CD4-positive, alpha-beta T cell treated with Interferon gamma for 1 hour (primary cell): ENCODE measurements at places on chromosomes 11 and 22.
A peak's percentile ranks its signal among the peaks of the same experiment; 100 is the strongest.

DNA sequence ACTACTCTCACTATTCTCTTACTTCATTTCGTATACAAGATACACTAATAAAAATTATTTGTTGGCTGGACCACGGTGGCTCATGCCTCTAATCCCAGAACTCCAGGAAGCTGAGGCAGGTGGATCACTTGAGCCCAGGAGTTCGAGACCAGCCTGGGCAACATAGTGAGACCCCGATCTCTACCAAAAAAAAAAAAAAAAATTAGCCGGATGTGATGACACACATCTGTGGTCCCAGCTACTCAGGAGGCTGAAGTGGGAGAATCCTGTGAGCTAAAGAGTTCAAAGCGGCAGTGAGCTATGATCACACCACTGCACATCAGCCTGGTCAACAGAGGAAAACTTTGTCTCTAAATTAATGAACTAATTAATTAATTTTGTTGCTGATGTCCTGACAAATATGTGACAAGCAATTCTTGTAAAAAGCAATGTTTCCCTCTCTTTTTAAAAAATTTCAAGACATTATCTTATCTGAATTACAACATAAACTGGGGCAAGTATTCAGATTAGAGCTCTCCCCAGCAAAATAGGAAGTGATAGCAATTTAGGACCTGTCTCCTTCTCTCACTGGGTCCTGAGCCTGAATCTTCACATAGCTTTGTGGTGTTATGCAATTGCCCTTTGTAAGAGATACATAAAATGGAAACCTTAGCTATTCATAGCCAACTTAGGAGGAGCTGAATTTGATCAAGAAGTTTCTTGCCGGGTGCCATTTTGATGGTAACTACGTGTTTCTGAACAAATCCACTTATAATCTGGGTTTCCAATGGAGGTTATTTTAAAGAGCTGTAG, 17.6 kb upstream of the TMA7B start:
- no peak for DNase-seq

DNA sequence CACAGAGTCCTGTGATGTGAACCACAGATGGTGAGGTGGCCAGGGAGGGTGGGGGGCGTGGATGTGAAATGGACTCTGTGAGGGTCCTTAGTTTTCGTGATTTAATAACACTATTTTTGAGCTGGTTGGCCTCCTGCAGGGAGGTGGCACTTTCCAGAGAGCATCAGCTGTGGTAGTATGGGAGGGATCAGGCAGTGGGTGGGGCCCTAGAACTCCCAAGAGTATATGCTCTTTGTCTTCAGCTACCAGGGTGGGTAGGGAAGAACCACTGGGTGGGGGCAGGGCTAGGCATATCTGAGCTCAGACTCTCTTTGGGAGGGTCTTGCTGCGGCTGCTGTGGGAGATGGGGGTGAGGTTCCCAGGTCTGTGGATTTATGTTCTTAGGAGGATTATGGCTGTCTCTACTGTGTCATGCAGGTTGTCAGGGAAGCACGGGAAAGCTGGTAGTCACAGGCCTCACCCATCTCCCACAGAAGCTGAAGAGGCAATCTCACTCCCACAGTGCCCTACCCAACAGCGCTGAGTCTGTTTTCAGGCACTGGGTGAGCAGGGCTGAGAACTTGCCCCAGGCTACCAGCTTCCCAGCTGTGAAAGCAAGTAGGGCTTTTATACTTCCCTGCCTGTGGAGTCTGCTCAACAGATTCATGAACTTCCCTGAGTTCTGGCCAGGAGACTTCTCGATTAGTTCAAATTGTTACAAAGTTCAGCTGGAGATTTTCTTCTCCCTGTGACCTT, 47.9 kb upstream of the SNX19 start:
- no peak for DNase-seq

GRCh38 chr11:215581-216037, 8.1 kb downstream of the RIC8A start:
- DNase-seq, result no peak

GRCh38 chr11:5737091-5737490, 843 bp downstream of the OR56B1 start:
- DNase-seq, result no peak

GRCh38 chr11:8288824-8289491, 25.3 kb upstream of the LMO1 start:
- no peak for DNase-seq

DNA sequence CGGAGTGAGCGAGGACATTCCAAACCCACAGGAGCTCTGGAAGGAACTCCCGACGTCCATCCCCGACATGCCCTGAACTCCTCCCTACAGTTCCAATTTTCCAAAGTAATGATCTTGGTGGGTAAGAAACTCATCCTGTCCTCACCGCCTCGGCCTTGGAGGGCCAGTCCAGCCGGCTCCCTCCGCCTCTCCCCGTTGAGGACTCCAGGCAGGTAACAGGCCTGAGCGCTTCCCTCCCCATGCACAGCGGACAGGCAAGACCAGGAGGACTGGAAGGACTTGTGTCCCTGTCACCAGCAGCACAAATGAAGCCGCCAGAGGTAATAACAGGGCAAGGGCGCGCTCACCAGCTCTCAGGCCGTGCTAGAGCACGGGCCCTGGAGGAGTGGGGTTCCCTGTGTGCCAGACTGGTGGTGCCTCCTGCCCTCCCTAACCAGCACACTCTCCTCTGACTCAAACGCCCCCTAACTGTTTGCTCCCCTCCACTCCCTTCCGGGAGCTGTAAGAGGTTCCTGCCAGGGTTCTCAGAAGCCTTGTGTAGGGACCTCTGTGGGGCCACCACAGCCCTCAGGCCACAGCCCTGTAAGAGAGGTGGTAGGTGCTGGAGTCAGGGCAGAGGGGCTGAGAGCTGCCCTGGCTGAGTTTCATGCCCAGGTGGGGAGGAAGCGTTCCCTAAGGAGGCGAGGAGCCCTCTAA, 17.1 kb downstream of the OVOL1 start:
- no peak for DNase-seq

GRCh38 chr11:73167363-73167954, 25.3 kb upstream of the FCHSD2 start:
- no peak for DNase-seq

DNA sequence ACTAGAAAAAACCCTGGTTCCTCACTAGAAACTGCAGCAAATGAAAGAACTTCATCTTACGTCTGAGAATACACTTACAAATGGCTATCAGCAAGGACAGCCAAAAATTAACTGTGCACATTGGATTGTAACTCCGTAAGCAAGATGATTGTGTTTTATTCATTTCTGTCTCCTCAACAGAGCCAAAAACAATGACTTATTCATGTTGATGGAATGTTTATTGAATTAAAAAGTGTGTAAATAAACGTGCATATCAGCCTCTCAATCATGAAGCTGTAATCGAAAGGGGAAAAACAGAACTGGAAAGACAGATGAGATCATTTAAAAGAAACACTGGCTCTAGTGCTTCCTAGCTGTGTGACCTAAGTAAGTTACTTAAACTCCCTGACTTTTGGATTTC, 307.5 kb upstream of the ZC3H12C start:
- DNase-seq, result no peak

GRCh38 chr11:115083144-115083806, 404.9 kb downstream of the NXPE2 start:
- no peak for DNase-seq

GRCh38 chr11:68142028-68142412, 20.8 kb upstream of the CHKA start:
- peak; percentile 13 for DNase-seq

GRCh38 chr11:121448431-121448941, 3.6 kb upstream of the SORL1 start:
- no peak for DNase-seq

GRCh38 chr11:69834811-69835800, 15.9 kb upstream of the FGF3 start:
- DNase-seq, result no peak

DNA sequence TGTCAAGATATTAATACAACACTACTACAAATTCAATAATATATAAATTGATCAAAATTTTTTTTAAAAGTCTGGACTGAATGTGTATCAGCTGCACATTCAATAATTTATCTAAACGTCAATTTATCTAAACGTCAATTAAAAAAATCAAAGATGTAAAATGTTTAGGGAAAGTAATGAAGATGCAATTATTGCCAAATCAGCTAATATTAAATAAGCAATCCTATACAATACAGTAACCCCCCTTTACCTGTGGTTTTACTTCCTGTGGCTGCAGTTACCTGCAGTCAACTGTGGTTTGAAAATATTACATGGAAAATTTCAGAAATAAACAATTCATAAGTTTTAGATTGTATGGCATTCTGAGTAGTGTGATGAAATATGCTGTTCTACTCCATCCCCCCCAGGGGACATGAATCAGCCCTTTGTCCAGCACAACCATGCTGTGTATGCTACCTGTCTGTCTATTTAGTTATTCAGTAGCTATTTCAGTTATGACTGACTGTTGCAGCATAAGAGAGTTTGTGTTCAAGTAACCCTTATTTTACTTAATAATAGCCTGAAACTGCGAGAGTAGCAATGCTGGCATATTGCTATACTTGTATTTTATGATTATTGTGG, 72.2 kb downstream of the CWF19L2 start:
- DNase-seq, result no peak

- DNase-seq, result peak; percentile 50
Measured at GRCh38 chr22:29202212-29203192, 3.2 kb upstream of the EMID1 start.

DNA sequence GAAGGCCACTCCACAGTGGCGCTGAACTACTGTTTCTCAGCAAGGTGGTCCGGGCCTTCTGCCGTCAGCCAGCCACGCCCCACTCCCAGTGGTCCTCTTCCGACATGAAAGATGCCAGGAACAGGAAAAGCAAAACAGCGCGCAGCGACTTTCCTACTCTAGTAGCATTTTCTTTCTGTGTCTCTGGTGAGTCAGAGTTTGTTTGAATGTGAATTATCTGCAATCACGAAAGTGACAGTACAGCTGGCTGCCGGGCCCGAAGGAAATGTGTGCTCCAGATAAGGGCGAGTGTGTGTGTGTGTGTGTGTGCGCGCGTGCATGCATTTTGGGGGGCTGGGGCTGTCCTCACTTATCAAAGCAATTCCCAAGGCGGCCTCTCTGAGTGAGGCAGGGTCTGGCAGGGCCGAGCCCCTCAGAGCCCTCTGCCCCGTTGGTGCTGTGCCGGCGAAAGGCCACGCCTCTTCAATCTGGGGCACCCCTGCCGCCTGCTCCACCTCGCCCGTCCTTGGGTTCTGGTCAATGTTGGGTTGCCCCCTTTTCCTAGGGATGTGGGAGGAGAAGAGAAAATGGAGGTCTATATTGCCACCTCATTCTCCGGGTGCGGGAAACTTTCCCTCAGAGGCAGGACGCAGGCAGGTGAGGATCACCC, 288.5 kb downstream of the KIRREL3 start:
- DNase-seq, result no peak

DNA sequence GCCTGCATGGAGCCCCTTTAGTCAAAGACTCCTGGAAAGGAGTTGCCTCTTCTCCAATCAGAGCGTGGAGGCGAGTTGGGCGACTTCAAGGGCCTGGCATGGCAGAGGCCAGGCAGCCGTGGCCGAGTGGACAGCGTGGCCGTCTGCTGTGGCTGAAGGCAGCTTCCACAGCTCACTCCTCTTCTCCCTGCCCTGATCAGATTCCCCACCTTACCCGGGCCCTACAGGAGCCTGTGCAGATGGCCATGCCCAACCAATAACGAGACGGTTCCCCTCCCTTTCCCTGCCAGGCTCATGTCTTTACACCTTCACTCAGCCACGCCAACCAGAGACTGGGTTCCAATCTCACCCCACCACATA, 20.0 kb upstream of the SLC22A12 start:
- no peak for DNase-seq

GRCh38 chr11:94746721-94747120, 21.4 kb upstream of the AMOTL1 start:
- DNase-seq, result no peak

- DNase-seq, result no peak
Measured at GRCh38 chr11:27453701-27454100, 18.9 kb downstream of the LGR4 start.

- no peak for DNase-seq
Measured at GRCh38 chr11:78265326-78265725, 76.6 kb downstream of the USP35 start.

GRCh38 chr11:8095371-8095770, 14.4 kb downstream of the TUB start:
- DNase-seq, result no peak

GRCh38 chr22:33326540-33327295, 268.5 kb upstream of the SYN3 start:
- DNase-seq, result no peak

DNA sequence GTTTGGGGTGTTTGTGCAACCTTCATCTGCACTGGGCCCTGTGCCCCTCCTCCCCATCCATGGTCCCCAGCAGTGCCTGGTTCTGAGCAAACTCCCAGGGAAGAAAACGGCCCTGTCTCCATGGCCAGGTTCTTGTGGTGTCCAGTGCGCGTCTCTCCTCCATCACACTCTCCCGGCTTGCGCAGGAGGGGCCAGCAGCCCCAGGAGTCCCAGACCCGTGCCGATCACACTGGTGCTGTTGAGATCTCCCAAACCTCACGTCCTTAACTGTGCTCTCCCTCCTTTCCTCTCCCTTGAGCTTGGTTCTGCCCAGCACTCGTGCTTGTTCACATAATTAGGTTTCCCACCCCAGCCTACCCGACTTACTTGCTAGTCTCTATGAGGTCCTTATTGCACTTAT, 10.9 kb upstream of the GRK2 start:
- DNase-seq, result no peak

DNA sequence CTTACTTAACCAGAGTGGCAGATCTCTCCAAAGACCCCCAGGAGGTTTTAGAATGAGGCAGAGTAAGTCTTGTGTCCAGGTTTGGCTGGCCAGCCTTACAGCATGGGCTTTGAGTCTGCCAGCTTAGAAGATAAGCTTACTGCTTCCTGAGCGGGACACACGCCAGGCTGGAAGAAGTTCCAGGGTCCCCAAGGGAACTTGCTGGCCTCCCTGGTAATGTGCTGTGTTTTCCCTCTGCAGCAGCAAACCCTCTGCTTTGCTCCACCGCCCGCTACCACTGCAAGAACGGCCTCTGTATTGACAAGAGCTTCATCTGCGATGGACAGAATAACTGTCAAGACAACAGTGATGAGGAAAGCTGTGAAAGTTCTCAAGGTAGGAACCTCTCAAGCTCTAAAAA, 154.2 kb downstream of the LDLRAD3 start:
- no peak for DNase-seq

GRCh38 chr22:47056776-47057470, 294.5 kb downstream of the TBC1D22A start:
- DNase-seq, result no peak

GRCh38 chr11:12330485-12331231, 46.7 kb upstream of the PARVA start:
- DNase-seq, result no peak

DNA sequence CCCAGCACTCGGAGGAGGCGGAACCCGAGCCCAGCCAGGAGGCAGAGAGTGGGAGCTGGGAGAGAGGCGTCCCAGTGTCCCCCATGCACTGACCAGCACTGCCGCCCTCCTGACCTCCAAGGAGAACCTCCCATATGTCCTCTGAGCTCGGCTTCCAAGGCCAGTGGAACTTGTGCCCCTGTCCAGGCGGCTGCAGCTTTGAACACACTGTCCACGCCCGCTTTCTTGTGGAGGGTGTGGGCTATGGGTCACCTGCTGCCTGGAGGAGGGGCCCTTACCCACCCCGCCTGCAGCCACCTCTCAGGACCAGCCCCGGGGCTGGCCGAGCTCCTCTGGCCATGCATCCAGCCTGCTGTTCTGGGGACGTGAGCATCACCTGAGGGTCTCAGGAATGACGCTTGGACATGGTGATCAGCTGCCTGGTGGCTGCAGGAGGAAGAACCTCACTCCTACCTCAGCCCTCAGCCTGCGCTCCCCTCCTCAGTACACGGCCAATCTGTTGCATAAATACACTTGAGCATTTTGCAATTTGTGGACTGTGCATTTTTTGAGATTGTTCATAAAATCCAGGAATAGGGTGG, 22.2 kb upstream of the MUC5B start:
- no peak for DNase-seq
